Astrocyte of the hippocampus (primary cell): ENCODE measurements at places on chromosomes 6 and 20.

- DNase-seq = peak; percentile 76
Measured at GRCh38 chr6:84466511-84466910, 239.1 kb upstream of the CEP162 start.

DNA sequence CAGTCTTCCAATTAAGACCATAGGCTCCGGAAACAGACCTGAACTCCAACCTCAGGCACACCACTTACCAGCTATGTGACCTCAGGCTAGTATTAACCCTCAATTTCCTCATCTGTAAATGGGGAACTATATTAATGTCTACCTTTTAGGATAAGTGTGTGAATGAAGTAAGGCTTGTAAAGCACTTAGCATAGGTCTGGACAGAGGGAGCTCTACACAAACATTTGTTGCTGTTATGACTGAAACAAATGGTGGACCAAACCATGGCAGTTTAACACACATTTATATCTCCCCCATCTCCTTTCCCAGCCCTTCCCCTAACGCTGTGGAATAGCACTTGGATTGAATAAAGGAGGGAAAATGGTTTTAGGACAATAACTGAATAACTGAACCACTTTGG, 48.7 kb downstream of the TSHZ2 start:
- no peak for DNase-seq

GRCh38 chr20:10626896-10627295, 46.9 kb downstream of the JAG1 start:
- no peak for DNase-seq

- no peak for DNase-seq
Measured at GRCh38 chr6:167979436-167980139, 17.9 kb upstream of the KIF25 start.

DNA sequence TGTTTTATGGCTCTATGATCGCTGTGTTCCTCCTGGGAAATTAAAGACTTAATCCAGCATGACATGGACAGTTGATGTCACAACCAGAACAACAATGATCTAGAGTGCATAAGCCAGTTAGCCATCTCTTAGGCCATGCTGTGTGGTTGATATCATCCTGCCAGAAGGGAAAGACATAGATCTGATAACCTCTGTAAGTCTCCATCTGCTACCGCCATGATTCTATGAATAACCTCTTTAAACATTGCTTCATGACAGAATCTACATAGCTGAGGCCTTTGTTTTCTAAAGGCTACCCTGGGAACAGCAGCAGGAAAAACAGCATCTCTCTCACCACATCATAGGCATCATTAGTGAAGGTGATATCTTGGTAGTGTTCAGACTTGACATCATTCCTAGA, 117.6 kb upstream of the PHACTR1 start:
- no peak for DNase-seq

DNA sequence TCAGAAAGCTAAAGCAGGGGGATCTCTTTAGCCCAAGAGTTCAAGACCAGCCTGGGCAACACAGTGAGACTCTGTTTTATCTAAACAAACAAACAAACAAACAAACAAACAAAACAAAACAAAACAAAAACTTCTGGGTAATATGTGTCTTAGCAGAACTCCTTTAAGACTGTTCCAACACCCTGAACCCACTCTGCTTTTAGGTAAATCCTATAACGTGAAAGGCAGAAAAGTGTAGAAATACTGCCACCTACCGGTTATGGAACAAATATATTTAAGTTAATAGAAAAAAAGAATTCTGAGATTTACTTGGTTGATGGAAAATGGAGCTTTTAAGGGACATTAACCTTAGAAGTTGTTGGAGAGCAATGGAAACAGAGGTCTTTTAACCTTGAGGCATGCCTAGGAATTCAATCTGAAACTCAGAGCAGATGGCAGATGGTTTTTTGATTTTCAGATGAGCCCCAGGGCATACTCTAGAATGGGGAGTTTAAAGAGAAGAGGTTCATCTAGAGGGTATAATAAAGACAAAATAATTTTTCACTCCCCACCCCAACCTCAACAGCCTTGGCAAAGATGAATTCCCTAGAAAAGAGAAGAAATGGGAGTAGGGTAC, 38.5 kb downstream of the SOD2 start:
- DNase-seq = peak; percentile 67

- peak; percentile 96 for DNase-seq
Measured at GRCh38 chr6:6851059-6851948, 256.5 kb upstream of the RREB1 start.

DNA sequence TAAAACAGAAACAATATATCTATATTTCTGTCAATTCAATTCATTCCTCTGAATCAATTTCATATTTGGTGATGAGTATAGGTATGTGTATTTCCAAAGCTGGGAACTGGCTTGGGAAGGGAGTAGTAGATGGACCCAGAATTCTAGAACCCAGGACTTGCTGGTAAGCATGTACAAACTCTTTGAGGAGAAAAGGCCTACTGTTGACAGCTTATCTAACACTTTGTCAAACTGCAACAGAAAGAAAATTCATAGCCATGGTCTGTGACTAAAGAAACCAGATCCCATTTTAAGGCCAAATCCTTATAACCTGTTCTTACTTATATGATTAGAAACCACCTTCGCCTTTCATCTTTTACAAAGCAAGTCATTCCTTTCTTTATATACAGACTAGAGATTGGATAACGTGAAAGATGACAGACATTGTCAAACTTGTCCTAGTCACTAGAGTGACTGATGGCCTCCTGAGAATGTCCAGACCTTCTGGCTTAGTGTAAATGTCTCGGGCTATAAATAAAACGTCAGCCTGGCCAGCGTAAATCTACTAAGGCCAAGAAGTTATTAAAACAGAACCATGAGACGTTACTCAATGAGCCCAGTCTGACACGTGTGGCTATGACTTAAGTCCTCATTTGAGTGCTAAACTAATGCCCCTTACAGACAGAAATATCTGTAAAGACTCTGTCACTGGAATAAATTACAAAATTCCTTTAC, 152.3 kb downstream of the ALDH8A1 start:
- DNase-seq = no peak

- DNase-seq = no peak
Measured at GRCh38 chr20:46134716-46135115, 16.6 kb downstream of the CD40 start.

GRCh38 chr6:3749067-3749841, 2.3 kb downstream of the PXDC1 start:
- DNase-seq = peak; percentile 35

GRCh38 chr6:126040826-126041225, 54.5 kb downstream of the TRMT11 start:
- DNase-seq = peak; percentile 53

GRCh38 chr20:3221398-3222226, 12.3 kb downstream of the ITPA start:
- DNase-seq = no peak

GRCh38 chr20:44355498-44356352, at the start of gene HNF4A:
HNF4A (plus strand) TSS chr20:44355699; CDS start chr20:44355805, 106 bp downstream.
- no peak for DNase-seq

DNA sequence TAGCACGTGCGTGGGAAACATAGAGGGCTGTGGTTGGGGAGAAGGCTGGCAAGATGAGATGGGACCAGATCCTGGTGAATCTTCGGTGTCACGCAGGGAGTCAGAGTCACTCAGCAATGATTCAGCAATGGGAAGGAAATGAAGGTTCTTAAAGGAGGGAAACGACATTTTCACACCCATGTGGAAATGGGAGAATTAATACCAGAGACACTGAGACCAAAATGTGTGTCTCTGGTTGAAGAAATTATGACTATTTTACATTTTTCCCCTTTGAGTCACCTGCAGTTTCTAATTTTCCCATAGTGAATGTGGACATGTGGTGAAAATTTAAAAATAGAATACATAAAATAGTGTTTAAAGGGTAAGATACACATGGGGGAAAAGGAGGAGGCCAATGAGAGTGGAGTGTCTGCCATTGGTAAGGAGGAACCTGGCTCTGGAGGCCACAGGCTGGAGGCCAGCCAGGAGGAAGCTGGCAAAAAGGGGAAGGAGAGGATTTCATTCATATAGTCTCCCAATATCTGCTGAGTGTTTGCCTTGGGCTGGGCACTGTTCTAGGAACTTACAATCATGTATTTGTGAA, 17.5 kb downstream of the NRN1 start:
- no peak for DNase-seq

GRCh38 chr6:134253681-134254080, 64.2 kb downstream of the SGK1 start:
- DNase-seq = peak; percentile 87

- no peak for DNase-seq
Measured at GRCh38 chr6:130814506-130814905, 12.7 kb upstream of the SMLR1 start.

DNA sequence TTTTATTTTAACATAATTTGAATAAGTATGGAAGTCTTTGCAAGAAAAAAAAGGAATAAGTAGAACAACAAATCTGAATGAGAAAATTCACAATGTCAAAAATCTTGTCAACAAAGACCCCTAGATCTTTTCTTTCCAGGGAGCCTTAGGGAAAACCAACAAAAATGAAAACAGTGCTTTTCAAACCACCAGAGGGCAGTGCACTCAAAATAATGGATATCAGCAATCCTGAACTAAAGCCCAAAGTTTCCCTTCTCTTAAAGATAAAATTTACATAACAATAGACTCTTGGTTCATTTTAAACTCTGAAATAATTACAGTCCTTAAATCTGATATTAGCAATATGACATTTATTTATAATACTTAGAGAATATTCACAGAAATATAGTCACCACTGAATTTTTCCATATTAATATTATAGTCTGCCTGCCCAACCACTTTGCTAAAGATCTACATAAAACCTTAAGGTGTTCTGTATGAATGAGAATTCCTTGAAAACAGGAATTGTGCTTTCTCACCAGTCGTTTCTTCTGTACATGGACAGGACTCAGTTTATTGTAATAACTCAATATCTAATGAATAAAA, 105.3 kb upstream of the BMP5 start:
- peak; percentile 60 for DNase-seq

- DNase-seq = peak; percentile 42
Measured at GRCh38 chr20:63521602-63522001, 1.0 kb downstream of the PPDPF start.

DNA sequence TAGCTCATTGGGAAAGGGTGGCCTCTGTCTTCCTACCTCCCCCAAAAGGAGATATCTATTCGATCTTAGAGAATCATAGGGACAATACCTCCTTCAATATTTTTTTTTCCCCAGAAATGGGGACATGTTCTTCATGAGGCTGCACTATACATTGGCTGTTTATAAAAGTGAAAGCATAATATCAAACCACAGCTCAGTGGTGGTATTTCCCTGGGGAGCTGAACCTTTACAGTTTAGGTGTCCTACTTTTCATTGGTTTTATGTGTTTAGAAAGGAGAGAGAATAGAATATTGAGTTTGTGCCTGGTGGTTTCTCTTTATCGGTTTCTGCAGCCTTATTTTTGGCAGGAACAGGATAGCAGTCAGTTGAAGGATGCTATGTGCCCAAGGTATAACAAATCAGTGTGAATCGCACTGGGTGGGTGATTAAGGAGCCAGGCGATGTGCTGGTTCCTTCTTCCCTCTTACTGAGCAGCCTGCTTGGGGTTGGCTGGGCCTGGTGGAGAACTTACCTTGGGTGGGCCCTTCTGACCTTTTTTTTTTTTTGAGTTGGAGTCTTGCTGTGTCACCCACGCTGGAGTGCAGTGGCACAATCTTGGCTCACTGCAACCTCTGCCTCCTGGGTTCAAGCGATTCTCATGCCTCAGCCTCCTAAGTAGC, 25.2 kb downstream of the UST start:
- DNase-seq = no peak

DNA sequence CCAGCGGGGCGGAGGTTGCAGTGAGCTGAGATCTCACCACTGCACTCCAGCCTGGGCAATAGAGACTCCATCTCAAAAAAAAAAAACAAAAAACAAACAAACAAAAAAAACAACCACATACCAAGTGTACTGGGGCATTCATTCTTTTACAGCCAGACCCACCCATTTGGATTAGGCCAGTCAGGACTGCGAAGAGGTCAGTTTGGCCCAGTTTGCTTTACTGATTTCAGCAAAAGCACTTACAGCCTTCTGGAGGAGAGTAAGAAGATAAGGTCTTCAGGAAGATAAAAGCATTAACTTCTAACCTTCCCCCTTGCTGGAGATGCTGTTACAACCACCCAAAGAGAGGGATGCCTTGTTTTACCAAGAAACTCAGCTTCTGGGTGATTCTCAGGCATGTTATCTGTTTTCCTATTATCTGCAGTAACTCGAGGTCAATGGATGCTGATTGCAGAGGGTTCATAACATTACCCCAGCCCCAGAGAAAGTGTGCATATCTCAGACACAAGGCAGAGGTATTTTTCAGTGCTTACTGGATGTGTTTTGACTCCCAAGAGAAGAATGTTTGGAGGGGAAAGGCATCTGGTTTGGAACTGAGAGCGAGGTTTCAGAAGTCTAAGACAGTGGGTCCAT, 118.9 kb downstream of the RIN2 start:
- DNase-seq = no peak

DNA sequence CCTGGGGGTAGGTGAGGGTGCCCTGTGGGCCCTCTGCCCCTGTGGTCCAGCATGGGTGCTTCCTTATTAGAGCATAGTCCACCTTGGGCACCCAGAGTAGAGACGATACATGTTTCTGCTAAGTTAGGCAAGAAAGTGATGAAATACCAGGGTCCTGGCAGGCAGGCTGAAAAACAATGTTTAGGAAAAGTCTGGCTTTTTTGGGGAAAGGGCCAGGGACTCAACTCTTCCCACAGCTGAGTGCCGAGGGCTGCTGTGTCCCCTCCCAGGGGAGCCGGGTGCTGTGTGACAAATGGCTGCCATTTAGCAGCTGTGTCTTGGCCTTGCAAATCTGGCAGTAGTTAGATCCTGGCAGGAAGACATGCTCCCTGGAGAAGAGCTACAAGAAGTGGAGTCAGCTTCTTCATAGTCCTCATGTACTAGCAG, 61.5 kb downstream of the RREB1 start:
- no peak for DNase-seq

GRCh38 chr6:89024456-89024855, 56.1 kb upstream of the PNRC1 start:
- DNase-seq = no peak

DNA sequence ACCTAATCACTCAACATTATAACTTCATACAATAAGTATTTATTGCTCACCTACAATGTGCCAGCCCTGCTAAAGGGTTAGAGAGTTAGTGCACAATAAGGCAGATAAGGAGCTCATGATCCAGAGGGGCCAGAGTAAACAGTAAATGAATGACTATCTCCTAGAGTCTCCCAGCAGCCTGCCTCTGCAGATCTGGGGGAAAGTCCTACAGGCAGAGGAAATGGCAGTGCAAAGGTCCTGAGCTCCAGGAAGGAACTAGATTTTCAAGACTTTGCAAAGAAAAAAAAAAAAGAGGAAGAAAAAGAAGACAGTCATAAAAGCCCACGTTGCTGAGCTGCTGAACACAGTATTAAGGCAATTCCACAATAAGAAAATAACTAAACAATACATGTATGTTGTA, 160.1 kb downstream of the SIM1 start:
- DNase-seq = no peak

- DNase-seq = no peak
Measured at GRCh38 chr20:43746344-43747137, 19.7 kb upstream of the GTSF1L start.

GRCh38 chr6:10598084-10598960, 77.2 kb downstream of the GCNT2 start:
- DNase-seq = no peak

GRCh38 chr20:51019656-51020592, 3.0 kb downstream of the KCNG1 start:
- no peak for DNase-seq

- no peak for DNase-seq
Measured at GRCh38 chr20:41379551-41379950, 12.9 kb upstream of the EMILIN3 start.

- DNase-seq = no peak
Measured at GRCh38 chr6:108666656-108667260, 106.0 kb downstream of the FOXO3 start.

- peak; percentile 86 for DNase-seq
Measured at GRCh38 chr6:16681260-16681873, 79.9 kb downstream of the ATXN1 start.
